ENCODE measurements at places on chromosomes 5 and 9. TPM values are rescaled to one million over a fixed set of nuclear protein-coding genes. Genes with fewer than 3 reads are reported as not detected.

The TMC1 gene
- 0.38 TPM for total RNA-seq

The LCN12 gene
- 2.1 TPM for total RNA-seq

The TXNDC8 gene
- not detected for total RNA-seq

The ADAMTS19 gene
- total RNA-seq: not detected

The COL23A1 gene
- total RNA-seq: 0.11 TPM

GRCh38 chr9:32011049-32011448, 373.4 kb upstream of the ACO1 start:
- H3K4me1 ChIP-seq: no peaks in the 10 kb centered on the region
- H3K4me3 ChIP-seq: no peak overlapping the region
- no peaks in the 10 kb centered on the region for H3K27me3 ChIP-seq
- DNase-seq: no peak
- no peaks in the 10 kb centered on the region for H3K36me3 ChIP-seq

GRCh38 chr5:95823738-95824609, 1.4 kb upstream of the GLRX start:
- peaks cover 37% of the 10 kb centered on the region for H3K4me1 ChIP-seq
- H3K36me3 ChIP-seq: no peaks in the 10 kb centered on the region
- peak overlapping the region; percentile 87 for H3K4me3 ChIP-seq

DNA sequence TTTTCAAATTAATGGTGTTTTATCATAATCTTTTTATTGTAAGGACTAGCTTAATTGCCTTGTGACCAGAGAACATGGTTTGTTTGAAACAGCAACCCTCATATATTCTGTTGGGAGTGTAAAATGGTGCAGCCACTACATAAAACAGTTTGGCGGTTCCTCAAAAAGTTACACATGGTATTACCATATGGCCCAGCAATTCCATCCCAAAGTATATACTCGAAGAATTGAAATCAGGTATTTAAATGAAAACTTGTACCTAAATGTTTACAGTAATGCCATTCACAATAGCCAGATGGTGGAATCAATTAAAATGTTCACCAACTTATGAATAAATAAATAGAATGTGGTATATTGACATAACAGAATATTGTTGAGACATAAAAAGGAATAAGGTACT, 14.8 kb upstream of the IL33 start:
- H3K27ac ChIP-seq: no peak overlapping the region
- no peak overlapping the region for H3K4me3 ChIP-seq
- H3K27me3 ChIP-seq: peaks cover 13% of the 10 kb centered on the region

GRCh38 chr5:29005386-29005785, 1967.0 kb upstream of the CDH9 start:
- no peak overlapping the region for H3K4me3 ChIP-seq
- no peaks in the 10 kb centered on the region for H3K27me3 ChIP-seq
- no peaks in the 10 kb centered on the region for H3K36me3 ChIP-seq
- no peaks in the 10 kb centered on the region for H3K4me1 ChIP-seq
- no peak for DNase-seq
- H3K27ac ChIP-seq: no peak overlapping the region

- no peak overlapping the region for H3K27ac ChIP-seq
- H3K4me3 ChIP-seq: no peak overlapping the region
- no peaks in the 10 kb centered on the region for H3K4me1 ChIP-seq
- no peaks in the 10 kb centered on the region for H3K27me3 ChIP-seq
Observed at GRCh38 chr5:6187501-6187900, 190.8 kb downstream of the MED10 start.

GRCh38 chr9:108665521-108666239, 190.1 kb downstream of the ACTL7B start:
- no peak for DNase-seq
- H3K4me3 ChIP-seq: no peak overlapping the region
- no peaks in the 10 kb centered on the region for H3K4me1 ChIP-seq
- H3K27me3 ChIP-seq: no peaks in the 10 kb centered on the region

DNA sequence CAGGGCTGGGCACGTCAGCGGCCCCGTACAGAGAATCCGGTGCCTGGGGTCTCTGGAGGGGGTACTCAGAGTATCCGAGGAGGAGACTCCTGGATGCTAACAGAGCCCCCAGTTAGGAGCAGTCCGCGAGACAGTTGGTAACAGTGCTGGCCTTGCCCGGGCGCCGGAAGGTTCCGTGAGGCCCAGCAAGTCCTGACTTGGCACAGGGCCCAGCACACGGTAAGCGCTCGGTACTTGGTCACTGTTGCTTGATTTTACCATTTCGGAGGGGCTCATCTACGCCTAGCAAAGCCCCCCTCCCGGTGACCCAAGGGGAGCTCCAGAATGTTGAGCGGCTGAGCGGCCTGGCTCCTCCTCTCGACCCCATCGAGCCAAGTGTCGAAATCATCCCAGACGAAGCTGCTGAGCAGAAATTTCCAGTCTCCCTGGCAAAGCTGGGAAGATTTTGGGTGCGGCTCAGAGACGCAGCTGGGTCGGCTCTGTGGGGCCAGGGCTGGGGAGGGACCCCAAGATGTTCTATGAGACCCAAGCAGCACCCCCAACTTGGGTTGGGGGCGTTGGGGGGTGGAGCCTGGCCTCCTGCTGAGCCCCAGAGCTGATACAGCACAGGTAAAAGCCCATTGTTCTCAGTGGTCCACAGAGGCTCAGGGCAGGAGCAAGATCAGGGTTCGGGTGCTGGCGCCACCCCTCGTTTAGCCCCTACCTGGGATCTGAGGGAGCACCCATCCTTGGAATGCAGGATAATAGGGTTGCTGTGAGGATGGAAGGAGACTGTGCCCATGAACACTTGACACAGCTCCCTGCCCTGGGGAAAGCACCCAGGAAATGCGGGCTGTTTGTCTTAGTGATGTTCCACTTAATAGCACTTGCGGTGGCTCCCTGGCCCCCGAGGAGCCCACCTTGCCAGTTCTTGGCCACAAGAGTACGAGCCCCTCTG, 137.2 kb downstream of the C9orf50 start:
- H3K27ac ChIP-seq: peak overlapping the region; percentile 62
- peaks cover 7% of the 10 kb centered on the region for H3K27me3 ChIP-seq
- peak; percentile 62 for DNase-seq

DNA sequence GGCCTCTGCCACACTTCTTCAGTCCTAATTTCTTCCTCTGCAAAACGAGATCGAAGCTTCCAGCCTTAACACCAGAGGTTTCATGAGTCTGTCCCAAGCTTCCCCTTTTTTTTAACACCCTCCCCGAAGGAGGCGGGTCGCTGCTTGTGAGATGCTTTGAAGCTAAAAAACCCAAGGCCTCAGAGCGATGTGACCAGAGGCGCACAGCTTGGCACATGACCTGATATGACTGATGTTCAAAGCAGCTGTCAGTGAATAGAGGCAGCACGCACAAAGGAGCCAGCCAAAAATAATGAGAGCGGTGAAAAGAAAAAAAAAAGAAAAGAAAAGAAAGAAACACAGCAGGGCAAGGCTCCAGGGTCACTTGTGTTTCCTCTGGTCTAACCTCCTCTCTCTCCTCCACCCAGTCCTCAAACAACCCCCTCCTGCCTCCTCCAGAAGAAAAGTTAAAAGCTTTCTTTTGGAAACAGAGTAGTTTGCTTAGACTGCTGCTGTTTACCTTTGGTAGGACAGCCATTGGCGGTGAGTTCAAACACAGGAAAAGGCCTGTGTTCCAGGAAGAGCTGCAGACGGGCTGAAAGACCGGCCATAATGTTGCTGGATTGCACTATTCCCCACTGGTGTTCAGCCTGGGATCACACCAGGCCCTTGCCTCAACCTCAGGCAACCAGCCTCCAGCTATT, 10.9 kb upstream of the ZNF366 start:
- H3K27me3 ChIP-seq: peaks cover 4% of the 10 kb centered on the region
- no peak overlapping the region for H3K4me3 ChIP-seq
- no peaks in the 10 kb centered on the region for H3K4me1 ChIP-seq
- H3K27ac ChIP-seq: no peak overlapping the region
- no peak for DNase-seq
- H3K36me3 ChIP-seq: no peaks in the 10 kb centered on the region

DNA sequence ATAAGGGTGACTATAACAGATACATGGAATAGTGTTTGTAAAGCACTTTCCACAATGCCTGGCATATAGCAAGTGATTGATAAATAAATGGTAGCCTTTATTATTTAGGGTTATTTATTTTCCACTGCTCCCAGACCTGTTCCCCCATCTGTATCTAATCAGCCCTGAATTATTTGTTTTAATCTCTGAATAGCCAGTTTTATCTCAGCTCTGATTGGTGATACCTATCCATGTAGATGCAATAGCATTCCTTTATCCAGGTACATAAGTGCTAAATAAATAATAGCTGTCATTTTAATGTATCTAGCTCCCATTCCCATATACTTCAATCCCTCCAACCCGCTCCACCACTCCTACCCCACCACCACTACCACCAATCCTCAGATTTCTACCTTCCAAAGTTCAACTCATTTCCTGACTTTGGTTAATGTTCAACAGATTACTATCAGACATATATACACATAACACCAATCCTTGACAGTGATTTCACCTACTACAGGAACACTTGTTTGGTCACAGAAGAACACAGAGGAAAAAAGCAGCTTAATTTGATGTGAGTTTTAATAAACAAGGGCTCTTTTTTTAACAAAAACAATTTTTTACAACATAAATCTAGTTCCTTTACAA, 14.0 kb downstream of the PRKAA1 start:
- peaks cover 59% of the 10 kb centered on the region for H3K4me1 ChIP-seq
- no peak overlapping the region for H3K27ac ChIP-seq
- H3K36me3 ChIP-seq: peaks cover 27% of the 10 kb centered on the region
- no peaks in the 10 kb centered on the region for H3K27me3 ChIP-seq
- no peak for DNase-seq
- H3K4me3 ChIP-seq: no peak overlapping the region

DNA sequence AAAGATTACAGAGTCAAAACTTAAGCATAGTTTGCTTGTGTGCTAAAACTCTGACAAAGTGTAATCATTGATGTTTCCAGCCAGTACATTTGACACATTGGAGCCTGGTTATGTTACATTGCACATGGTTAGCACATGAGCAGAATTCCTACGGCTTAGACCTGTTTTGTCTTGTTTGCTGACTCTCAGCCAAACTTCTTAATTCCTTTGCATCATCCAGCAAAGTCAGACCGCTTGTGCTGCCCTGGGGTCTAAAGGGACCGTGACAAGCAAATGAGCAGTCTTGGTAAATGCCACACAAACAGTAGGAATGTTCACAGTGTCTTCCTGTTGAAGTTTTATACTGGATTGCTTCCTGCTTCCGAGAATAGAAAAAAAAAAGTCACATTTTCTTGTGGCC, 72.0 kb upstream of the ENTREP1 start:
- no peak for DNase-seq
- no peak overlapping the region for H3K4me3 ChIP-seq
- H3K36me3 ChIP-seq: peaks cover 2% of the 10 kb centered on the region
- no peak overlapping the region for H3K27ac ChIP-seq

- H3K36me3 ChIP-seq: no peaks in the 10 kb centered on the region
- H3K27ac ChIP-seq: no peak overlapping the region
- DNase-seq: no peak
- no peak overlapping the region for H3K4me3 ChIP-seq
- peaks cover 12% of the 10 kb centered on the region for H3K27me3 ChIP-seq
Observed at GRCh38 chr9:93177676-93178075, 6.3 kb upstream of the WNK2 start.

DNA sequence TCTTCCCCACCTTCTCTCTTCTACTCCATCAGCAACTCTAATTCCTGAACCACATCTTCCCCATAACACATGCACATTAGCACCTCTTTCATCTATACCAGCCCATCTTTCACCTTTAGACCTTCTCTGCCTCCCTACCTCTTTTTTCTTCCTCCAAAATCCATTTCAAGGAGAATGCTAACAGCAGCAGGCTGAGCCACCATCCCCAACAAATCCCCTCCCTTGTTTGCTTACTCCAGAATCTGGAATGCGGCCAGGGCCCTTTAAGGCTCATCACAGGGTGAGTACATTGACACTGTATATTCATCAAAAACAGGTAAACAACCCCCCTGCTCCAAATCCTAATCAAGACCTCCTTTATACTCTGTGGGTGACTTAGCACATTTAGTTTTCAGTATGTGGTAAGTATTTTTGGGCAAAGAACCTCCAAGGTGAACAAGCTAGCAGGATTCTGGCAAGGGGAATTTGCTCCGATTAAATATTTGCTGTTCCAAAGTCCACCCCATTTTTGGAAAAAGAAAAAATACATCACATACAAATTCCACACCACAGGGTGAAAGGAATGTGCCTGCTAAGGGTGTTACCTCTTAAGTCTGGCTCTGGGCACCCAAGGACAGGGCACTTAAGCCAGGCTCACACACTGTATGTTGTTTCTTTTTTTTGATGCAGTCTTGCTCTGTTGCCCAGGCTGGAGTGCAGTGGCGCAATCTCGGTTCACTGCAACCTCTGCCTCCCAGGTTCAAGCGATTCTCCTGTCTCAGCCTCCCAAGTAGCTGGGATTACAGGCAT, 71.4 kb downstream of the SERINC5 start:
- H3K36me3 ChIP-seq: peaks cover 29% of the 10 kb centered on the region
- no peaks in the 10 kb centered on the region for H3K27me3 ChIP-seq
- no peak for DNase-seq
- H3K4me1 ChIP-seq: peaks cover 86% of the 10 kb centered on the region
- H3K4me3 ChIP-seq: peak overlapping the region; percentile 47
- H3K27ac ChIP-seq: peak overlapping the region; percentile 86

- H3K27ac ChIP-seq: no peak overlapping the region
- no peaks in the 10 kb centered on the region for H3K36me3 ChIP-seq
- H3K4me3 ChIP-seq: no peak overlapping the region
- no peak for DNase-seq
Observed at GRCh38 chr5:32523625-32524024, 61.7 kb upstream of the SUB1 start.

GRCh38 chr9:78040726-78041125, 9.1 kb upstream of the GNAQ start:
- H3K36me3 ChIP-seq: no peaks in the 10 kb centered on the region
- DNase-seq: no peak
- H3K4me3 ChIP-seq: no peak overlapping the region
- no peaks in the 10 kb centered on the region for H3K27me3 ChIP-seq

DNA sequence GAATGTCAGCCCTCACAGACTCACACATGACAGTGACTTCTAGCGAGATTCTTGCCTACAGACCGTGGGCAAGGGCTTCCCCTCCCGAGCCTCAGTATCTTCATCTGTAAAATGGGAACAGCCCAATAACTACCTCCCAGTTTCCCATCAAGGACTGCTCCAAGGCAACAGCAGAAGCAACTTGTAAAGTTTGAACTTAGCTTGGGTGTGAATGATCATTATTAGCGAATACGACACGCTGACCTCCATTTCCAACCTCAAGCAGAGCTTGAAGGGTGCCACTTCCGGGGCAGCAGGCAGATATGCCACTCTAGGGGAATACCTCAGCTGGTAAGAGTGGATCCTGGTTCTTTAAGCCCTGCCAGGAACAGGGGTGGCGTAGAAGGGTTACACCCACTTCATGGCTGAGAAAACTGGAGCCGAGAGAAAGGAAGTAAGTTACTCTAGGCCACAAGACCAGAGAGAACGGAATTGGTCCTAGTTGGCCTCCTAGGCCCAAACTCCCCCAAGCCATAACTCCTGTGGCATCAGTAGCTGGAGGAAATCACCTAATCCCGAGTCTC, 2.0 kb downstream of the RNF44 start:
- peaks cover 57% of the 10 kb centered on the region for H3K4me1 ChIP-seq
- peak overlapping the region; percentile 98 for H3K27ac ChIP-seq
- H3K27me3 ChIP-seq: no peaks in the 10 kb centered on the region

- DNase-seq: no peak
- H3K27me3 ChIP-seq: peaks cover 4% of the 10 kb centered on the region
- no peaks in the 10 kb centered on the region for H3K4me1 ChIP-seq
- no peak overlapping the region for H3K4me3 ChIP-seq
- no peaks in the 10 kb centered on the region for H3K36me3 ChIP-seq
- no peak overlapping the region for H3K27ac ChIP-seq
Observed at GRCh38 chr9:109426626-109427402, 71.3 kb downstream of the PTPN3 start.

- H3K36me3 ChIP-seq: no peaks in the 10 kb centered on the region
- no peak overlapping the region for H3K27ac ChIP-seq
- no peaks in the 10 kb centered on the region for H3K4me1 ChIP-seq
- no peaks in the 10 kb centered on the region for H3K27me3 ChIP-seq
- no peak overlapping the region for H3K4me3 ChIP-seq
Observed at GRCh38 chr9:9560382-9561035, 1052.3 kb downstream of the PTPRD start.

Measured in activated CD8-positive, alpha-beta T cell treated with anti-CD3 and anti-CD28 coated beads for 36 hours (primary cell).